SJCRH30 (cell line): ENCODE measurements at places on chromosomes 2 and 18.

DNA sequence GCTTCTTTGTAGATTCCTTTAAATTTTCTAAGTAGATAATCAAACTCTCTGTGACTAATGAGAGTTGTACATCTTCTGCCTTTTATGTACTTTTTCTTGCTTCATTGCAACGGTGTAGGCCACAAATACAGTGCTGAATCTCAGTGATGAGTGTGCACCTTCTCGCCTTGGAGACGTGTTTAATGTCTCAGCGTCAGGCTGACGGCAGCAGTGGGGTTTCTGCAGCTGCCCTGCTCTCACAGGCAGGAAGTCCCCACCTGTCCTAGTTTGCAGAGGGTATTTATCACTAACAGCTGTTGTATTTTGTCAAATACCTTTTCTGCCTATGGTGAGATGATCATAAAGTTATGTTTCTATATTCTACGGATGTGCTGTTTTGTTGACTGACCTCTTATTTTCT lies 13.3 kb downstream of the AGXT start:
- DNase-seq = peak; percentile 92

- DNase-seq = no peak
These were observed 27.1 kb upstream of the TGIF1 start for GRCh38 chr18:3422905-3423304.

- DNase-seq = no peak
These were observed 2.5 kb upstream of the ICOS start for GRCh38 chr2:203934041-203934492.

GRCh38 chr2:229268626-229269025 lies 2.5 kb downstream of the PID1 start:
- DNase-seq = no peak

DNA sequence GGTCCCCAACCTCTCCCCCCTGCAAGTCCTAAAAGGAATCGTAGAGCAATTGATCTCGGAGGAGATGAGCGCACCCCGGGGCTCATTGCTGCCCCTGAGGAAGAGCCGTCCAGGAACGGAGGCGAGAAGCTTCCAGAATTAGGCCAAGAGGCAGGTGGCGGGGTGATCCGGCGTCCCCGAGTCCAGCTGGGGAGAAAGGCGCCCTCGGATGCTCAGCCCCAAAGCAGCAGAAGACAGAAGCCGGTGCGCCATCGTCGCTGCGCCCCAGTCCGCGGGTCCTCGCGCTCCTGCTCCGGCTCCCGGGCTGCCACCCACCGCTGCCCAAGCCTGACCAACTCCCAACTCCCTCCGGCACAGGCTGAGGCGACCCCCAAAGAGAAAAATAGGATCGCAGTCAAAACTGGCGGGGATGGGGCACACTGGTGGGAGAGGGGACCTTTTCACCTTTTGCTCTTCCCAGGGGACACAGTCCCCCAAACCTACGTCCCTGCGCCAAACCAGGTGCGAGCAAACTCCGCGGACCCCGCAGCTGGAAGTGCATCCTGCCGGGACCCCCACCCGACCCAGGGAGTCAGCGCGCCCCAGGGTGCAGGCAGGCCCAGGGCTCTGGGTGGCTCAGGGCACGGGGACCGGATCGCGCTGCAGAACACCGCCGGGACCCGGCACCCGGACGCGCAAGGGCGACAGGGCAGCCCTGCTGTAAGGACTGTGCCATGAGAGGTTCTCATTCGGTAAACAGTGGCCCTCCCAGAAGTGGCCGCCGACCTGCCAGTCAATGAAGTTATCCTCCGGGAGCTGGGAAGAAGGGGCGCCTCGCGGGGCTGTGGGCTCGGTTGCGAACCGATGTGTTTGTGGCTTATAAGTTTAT lies 8.4 kb upstream of the MEIS1 start:
- no peak for DNase-seq

GRCh38 chr2:240585101-240585500 lies 1.4 kb upstream of the CAPN10 start:
- no peak for DNase-seq

GRCh38 chr18:67652288-67652687 lies 135.8 kb upstream of the DSEL start:
- DNase-seq = no peak

DNA sequence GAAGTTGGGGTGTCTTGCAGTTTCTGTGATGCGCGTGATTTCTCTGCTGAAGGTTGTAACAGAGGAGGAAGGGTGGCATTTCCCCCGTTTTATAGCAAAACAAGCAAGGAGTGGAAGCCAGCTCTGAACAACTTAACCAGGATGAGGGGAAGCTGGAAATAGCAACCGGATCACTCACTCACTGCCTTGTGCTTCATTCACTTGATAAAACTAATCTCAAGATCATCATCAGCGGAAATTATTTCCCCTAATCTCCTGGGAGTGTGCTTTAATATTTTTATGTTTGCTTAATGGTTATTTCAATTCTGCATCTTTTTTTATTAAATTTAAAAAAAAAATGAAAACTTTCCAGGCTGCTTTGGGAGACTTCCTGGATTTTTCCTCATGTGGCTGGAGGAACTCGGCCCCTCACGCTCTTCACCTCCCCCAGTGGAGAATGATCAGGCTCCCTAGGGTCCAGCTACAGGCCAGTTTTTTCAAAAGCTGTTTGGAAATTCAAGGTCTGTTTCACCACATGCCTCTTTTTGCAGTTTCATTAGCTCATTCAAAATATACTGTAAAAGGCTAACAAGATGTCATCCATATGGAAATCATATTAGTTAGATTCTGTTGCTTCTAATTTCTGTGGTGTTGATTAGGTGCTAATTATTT lies 31.7 kb downstream of the CABLES1 start:
- no peak for DNase-seq

DNA sequence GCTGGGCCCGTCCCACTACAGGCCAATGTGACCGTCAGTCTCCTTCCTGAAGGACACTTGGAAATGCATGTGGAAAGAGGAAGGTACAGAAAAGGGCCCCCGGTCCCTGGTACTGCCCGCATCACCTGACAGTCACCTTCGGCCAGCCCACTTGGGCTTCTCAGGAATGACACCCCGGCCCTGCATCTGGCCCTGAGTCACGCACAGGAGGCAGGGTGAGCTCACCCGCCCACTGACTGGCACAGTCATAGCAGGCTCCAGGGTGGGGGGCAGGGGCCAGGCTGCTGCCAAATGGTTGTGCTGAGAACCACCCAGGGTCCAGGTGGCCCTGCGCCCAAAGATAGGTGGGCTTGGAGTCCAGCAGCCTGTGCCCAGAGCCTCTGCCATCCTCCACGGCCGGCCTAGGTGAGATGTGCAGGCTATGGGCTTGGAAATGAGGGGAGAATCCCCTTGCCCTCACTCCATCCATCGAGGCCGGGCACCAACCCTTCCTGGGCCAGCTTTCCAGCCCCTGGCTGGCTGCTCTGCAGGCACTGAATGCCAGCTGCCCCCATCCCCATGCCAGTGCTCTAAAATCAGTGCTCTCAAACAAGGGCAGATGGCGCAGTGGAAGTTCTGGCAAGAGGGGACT lies 14.1 kb downstream of the EMX1 start:
- DNase-seq = no peak

DNA sequence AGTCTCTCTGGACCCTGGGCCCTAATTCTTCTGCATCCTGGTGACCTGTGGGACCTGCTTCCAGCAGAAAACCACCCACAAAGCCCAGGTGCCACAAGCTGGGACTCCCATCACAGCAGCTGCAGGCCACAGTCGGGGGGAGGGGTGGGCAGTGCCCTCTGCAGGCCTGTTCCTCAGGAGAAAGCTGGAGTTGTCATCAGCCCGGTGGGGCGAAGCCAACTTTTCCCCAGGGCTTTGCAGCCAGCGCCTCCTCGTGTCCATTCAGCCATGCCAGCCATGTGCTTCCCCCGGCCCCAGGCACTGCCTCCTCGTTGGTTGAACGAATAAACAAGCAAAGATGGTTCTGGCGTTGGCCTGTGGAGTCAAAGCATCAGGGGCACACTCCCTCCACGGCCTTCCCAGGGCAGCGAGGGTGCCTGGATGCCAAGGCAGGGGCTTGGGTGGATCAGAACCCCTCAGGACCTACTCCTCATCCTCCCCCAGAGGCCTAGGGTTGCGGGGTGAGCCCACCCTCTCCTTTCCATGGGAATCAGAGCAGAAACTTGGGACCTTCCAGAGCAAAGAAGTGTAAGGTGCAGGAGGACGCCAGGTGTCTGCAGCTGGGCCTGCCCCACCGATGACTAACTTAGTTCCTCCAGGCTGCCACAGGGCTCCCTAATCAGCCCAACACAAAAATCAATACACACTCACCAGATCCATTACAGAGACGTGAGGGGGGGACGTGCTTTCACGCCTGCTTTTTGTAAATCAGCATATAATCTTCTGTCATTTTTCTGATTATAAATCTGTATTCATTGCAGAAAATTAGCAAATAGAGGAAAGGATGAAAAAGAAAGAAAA lies 75.7 kb upstream of the RAB6C start:
- DNase-seq = peak; percentile 14

- DNase-seq = no peak
These were observed 1225.6 kb downstream of the LRP1B start for GRCh38 chr2:140905083-140905781.

DNA sequence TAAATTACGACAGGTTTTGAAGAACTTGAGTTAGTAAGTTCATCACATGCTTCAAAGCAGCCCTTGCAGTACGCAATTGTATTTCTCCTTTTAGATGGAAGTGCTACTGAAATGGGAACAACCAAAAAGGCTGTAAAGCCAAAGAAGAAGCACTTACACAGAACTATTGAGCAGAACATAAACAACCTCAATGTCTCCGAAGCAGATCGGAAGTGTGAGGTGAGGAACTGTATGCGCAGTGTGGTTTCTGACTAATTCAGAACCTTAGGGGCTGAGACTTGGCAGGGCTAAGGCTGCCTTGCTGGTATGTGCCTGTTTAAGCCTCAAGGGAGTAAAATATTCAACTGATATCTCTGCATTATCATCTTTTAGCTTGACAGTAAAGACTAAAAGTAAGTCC lies 8.4 kb downstream of the NCAPH start:
- DNase-seq = no peak

GRCh38 chr2:168529900-168530561 lies 74.0 kb downstream of the CERS6 start:
- no peak for DNase-seq

DNA sequence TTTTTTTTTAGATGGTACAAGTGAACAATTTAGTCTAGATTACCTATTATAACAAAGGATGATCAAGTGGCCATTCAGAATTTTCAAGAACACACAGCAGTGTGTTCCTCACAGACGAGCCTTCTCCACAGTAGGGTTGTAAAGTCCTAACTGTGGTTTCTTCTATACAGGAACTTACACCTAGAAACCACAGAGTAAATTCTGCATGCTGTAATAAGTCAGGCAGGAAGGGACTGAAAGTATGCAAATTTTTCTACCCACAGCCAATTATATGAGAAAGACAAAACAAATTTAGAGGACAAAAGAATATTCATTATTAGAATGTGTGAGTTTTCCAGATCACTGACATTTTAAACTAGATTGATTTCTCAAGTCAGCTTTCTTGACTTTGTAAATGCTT lies 99.5 kb downstream of the RBMS1 start:
- no peak for DNase-seq

DNA sequence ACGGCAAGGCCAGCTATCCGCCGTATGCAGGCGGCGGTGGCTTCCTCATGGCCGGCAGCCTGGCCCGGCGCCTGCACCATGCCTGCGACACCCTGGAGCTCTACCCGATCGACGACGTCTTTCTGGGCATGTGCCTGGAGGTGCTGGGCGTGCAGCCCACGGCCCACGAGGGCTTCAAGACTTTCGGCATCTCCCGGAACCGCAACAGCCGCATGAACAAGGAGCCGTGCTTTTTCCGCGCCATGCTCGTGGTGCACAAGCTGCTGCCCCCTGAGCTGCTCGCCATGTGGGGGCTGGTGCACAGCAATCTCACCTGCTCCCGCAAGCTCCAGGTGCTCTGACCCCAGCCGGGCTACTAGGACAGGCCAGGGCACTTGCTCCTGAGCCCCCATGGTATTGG lies 3.1 kb downstream of the B3GNT7 start:
- DNase-seq = no peak

GRCh38 chr2:102578376-102578775 lies 41.0 kb upstream of the SLC9A2 start:
- no peak for DNase-seq

DNA sequence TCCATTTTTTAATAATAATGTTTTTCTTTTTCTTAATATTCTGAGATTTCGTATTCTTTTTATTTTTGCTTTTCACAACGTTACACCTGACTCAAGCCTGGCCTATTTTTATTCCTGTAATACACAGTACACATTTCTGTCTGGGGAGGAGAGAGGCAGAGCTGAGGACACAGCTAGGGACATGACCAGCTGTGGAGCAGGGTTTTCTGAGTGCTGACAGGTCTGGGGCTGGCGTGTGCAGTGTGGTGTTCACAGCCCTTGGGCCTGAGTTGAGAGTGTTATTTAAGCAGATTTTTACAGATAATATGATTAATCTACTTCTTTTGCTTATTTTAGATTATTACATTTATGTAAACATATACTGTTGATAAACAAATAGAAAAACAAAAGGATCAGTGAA lies 55.9 kb downstream of the ZAP70 start:
- DNase-seq = no peak

DNA sequence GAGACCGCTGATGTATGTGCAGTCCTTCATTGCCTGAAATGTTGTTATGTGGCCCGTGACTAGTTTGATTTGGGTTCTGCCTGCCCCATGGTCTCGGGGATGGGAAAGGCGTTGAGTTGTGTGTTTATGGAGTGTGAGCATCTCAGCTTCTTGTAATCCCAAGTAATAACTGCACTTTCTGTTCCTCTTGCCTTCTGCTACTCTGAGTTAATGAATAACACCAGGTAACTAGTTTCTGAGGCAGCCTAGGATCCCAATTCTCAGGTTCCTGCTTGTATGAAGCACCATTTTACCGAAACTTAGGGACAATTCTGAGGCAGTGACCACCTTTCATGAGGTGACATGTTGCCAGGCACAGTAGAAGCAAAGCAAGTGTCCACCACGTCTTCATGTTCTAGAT lies 170.0 kb downstream of the ALK start:
- DNase-seq = no peak

GRCh38 chr2:10124538-10125045 lies 2.1 kb downstream of the RRM2 start:
- peak; percentile 50 for DNase-seq

GRCh38 chr2:240207661-240208060 lies 67.2 kb upstream of the OTOS start:
- no peak for DNase-seq

DNA sequence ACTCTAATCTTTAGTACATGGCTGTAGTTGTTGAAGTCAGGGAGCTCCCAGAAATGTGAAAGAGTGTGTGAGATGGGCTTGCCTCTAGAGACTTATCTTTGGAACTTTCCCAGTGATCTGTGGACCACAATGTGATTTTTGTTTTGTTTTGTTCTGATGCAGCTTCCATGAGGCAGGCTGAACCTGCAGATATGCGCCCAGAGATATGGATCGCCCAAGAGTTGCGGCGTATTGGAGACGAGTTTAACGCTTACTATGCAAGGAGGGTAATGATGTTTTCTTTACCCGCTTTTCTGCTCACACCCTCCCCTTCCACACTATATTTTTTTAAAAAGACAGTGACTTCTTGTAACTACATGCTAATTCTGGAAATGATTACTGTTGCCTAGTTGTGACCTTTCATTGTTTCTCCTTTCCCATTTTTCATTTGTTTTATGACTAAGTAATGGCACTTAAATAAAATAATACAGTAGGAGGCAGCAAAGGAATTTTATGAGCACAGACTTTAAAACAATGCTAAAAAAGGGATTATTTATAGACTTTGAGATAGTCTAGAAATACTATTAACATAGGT lies 29.3 kb downstream of the BCL2L11 start:
- no peak for DNase-seq

GRCh38 chr2:113119111-113119510 lies 8.3 kb upstream of the IL1RN start:
- no peak for DNase-seq
